ENCODE measurements at places on chromosomes 16 and 17.

DNA sequence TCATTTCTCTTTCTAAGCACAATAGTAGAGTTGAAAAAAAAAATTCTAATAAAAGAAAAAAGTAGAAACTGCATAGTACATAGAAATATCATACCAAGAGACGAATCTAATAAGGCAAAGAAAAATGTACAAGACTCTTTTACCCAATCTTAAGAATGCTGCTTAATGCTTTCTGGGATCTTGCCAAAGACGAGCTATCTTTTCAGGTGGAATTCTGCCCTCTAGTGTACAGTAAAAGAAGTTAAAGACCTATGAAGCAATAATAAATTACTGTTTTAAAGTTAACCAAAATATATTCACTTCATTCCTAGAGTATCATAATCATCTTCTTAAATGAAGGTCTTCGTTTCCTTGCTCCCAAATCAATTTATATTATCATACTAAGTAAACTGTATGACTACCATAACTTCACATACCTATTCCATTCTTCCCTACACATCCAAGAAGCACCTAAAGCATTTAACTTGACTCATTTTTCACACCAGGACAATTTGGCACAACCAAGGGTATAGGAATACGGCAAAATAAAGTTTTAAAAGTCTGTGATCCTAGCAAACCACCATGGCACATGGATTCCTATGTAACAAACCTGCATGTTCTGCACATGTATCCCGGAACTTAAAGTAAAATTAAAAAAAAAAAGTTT, 47.7 kb downstream of the CFDP1 start:
- DNase-seq, result no peak

- no peak for DNase-seq
Measured at GRCh38 chr17:8290043-8290442, 1.6 kb downstream of the RANGRF start.

DNA sequence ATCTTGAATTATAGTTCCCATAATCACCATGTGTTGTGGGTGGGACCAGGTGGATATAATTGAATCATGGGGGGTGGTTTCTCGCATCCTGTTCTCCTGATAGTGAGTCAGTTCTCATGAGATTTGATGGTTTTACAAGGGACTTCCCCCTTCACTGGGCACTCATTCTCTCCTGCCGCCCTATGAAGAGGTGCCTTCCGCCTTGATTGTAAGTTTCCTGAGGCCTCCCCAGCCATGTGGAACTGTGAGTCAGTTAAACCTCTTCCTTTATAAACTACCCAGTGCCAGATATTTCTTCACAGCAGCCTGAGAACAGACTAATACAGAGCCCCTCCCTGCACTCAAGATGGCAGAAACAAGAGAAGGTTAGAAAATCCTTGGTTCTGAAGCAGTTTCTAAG, 26.4 kb downstream of the LDAF1 start:
- DNase-seq, result no peak

GRCh38 chr17:19335951-19336631, 26.4 kb downstream of the B9D1 start:
- no peak for DNase-seq

- no peak for DNase-seq
Measured at GRCh38 chr16:817001-817906, 16.7 kb upstream of the GNG13 start.

DNA sequence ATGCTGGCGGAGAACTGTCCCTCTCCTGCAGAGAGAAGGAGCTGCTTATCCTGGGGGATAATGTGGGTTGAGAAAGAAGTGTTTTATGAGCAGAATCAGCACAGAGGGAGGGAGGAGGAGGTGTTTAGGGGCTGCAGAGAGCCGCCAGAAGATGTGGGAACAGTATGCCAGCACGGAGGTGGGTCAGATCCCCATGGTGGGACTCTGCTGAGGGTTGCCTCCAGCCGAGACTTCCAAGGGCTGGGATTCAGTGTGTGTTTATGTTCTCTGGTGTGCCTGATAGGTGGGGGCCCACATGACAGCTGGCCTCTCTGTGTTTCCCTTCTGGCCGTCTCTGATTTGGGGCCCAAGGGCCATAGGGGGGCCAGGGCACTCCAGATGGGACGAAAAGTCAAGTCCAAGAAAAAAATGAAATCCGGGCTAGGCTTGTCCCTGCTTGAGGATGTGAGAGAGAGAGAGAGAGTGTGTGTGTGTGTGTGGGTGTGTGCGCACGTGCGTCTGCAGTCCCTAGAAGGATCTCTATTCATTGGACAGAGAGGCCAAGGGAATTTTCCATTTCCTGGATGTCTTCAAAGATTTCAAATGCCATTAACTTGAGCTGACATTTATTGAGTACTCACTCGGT, 21.6 kb downstream of the PRKCB start:
- DNase-seq, result no peak

- no peak for DNase-seq
Measured at GRCh38 chr17:36779550-36779949, 157.7 kb upstream of the LHX1 start.

GRCh38 chr16:48559462-48560211, 50.3 kb downstream of the N4BP1 start:
- no peak for DNase-seq

- DNase-seq, result no peak
Measured at GRCh38 chr16:13118091-13118490, 216.7 kb downstream of the SHISA9 start.

GRCh38 chr16:55325080-55325447, 1.1 kb downstream of the IRX6 start:
- DNase-seq, result no peak

- DNase-seq, result no peak
Measured at GRCh38 chr17:54985476-54985875, 16.9 kb downstream of the STXBP4 start.

DNA sequence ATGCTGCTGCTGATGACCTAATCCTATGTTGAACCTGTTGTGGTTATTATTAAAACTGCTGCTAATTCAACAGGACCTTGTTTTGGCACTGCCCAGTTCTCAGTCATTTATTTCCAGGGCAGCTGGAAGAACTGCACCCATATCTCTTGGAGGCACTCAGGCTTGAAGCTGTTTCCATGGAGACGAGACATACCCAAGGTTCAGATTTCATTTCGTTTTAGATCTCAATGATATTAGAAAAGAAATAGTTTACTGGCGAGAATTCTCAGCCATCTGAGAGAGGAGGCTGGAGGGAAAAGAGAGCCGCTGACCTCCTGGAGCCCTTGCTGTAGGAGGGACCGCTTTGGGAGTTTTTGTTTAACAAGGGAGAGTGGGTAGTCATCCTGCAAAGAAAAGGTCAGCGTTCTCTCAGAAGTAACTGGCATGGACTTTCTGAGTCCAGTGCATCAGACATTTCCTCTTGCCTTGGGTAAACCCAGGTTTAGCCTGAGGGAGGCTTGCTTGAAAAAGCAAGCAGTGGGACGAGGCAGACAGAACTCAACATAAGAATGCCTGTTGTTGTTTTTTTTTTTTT, 75.4 kb downstream of the YPEL2 start:
- no peak for DNase-seq

GRCh38 chr17:79246225-79247190, 171.9 kb downstream of the ENGASE start:
- DNase-seq, result no peak

- no peak for DNase-seq
Measured at GRCh38 chr16:59067205-59067604, 333.1 kb upstream of the GOT2 start.

DNA sequence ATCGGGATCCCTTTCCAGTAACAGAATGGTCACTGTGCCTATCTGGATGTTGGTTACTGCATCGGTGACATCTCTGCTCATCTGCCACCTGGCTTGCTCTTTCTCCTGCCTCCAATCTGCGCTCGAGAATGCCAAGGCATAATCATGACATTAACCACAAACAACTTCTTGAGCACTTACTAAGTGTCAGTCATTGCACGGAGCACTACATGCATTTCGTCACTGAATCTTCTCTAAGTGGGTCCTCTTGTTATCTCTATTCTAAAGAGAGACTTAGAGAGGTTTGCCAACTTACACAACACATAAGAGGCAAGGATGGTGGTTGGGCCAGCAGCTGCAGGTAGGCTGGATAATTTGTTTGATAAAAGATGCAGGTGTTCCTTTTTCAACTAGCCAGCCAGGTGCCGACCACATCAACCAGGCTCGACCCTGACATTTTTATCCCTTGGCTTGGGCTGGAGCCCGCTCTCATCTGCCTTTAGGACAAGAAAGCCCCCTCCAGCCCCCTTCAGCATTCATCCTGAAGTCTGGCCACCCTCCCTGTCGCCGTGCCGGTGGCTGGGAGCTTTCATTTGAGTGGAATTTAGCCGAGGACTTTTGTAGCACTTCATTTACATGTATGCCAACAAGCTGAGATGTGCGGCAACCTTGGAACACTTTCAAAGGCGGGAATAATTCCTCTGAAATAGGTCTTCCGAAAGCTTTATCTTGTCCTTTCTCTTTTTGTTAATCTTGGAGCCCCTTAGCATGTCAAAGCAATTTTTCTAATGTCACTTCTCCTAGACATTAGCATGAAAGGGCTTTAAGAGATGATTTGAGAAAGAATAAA, 89.3 kb upstream of the NKD1 start:
- no peak for DNase-seq

DNA sequence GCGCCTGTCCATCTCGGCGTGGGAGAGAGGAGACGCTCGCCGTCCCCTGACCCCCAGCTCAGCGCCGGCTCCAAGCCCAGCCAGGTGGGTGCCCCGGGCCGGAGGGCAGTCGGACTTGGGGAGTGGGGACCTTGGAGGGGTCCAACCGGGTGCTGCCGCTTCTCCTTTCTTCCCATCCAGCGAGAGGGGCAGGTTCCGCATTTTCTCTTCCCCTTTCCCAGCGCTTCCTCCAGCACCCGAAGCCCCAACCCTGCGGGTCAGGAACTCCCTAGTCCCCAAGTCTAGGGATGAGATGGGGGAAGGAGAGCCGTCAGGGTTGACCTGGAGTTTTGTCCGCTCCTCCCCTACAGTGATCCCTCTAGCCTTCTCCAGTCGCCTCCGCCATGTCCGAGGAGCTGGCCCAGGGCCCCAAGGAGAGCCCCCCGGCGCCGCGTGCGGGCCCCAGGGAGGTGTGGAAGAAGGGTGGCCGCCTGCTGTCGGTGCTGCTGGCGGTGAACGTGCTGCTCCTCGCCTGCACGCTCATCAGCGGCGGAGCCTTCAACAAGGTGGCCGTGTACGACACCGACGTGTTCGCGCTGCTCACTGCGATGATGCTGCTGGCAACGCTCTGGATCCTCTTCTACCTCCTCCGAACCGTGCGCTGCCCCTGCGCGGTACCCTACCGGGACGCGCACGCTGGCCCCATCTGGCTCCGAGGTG, at the start of gene OTOP2:
Gene OTOP2 (plus strand): TSS at position 24 of the 699 bp plus-strand sequence. CDS start 360 bp downstream, at position 384.
- no peak for DNase-seq

DNA sequence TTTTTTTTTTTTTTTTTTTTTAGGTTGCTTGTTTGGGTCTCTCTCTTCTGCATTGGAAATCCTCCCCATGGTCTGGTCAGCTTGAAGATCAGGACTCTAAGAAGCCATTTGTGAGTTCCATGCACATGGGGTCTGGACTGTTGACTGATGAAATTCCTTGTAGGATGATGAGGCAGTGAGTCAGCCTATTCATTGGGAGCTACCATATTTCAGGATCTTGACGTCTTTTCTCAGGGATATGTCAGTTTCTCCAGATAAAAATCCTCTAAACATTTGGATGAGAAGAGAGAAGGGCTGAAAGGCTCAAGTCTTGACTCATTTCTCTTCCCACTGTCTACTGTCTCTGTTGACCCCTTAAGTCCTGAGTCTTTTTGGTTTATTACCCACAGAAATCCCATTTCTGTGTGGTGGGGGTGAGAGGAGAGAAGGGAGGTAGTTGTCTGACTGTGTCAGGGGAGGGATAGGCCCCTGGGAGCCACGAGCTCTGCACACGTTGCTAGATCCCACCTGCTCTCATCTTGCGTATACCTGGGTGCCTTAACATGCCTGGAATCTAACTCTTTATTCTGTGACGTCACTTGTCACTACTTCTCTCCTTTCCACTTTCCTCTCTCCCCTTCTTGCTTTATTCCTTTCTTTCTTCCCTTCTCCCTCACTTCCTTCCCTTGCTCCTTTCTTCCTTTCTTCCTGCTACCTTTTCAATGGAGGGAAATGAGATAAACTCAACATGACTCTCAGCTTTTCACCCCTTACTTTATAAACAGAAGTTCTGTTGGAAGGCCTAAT, 333.1 kb upstream of the XYLT1 start:
- no peak for DNase-seq

DNA sequence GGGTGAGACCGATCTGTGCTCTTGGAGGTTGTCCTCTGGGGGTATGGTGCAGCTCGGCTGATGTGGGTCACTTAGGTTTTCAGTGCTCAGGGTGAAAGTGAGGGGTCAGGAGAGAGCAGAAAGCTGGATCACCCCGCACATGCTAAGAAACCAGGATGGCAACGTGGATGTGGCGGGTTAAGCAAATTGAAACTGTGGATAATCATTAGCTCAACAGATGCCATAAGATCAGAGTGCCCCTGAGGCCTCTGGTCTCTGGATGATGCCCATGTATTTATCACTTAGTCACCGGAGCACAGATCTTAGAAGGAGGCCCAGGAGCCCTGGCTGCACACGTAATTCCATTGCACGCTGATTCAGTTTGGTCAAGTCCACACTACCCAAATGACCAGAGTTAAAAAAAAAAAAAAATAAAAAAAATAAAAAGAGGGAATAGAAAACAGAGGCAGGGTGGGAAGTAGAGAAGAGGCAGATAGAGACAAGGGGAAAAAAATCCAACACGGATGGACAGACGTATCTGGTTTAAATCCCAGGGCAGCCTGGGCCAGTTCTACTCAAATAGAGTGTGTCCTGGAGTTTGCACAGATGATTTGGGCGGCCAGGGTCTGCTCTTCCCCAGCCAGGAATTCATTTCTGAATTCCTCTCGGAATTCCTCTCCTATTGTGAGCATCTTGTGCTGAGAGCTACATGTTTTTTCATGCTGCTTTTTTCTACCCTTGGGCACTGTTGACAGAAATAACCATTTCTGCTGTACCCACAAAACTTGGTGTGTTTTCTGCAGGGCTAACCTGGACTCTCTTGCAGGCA, 378.3 kb downstream of the CPPED1 start:
- DNase-seq, result no peak
